ENCODE measurements at places on chromosomes 2 and 18.

DNA sequence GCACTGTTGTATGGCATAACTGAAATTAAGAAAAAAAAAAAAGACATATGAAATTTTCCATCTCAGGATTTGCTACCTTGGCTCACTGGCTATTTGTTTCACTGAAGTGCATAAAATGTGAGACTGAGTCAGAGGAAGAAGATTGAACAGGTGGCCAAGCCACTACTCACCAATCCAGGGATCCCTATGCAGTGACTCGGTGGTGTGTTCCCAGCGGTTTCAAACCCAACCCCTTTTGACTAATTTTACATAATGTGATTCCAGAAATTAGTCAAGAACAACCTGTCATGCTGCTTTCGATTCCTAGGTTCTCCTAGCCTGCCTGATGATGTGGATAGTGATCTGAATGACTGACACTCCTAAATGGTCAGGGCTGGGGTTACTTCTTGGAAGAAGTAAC is 77.3 kb downstream of the KLHL14 start:
- no peak for DNase-seq

- no peak for DNase-seq
Measured at GRCh38 chr2:12212841-12213597, 466.6 kb downstream of the LPIN1 start.

GRCh38 chr2:67879586-67880290 is 183.1 kb downstream of the C1D start:
- no peak for DNase-seq

DNA sequence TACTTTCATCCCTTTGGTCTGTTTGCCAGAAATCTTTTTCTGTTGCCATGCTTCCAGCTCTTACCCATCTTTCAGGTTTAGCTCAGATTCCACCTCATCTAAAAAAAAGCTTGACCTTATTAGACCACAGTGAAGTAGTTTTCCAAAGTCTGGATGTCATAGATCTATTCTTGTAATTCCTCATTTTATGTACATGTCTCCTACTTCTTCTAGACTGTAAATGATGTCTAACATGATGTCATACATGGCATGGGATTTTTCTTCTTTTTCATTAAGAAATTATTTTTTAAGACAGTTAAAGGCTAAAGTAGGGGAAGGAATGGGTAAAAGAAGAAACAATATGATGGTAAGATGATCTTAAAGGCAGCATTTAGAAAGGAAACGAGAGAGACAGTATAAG is 11.3 kb downstream of the GLS start:
- DNase-seq, result no peak

GRCh38 chr18:12844391-12844790 is 39.6 kb downstream of the PTPN2 start:
- no peak for DNase-seq

- DNase-seq, result no peak
Measured at GRCh38 chr2:152347076-152347475, 12.1 kb downstream of the FMNL2 start.

GRCh38 chr2:31236433-31237205 is 2.7 kb downstream of the EHD3 start:
- DNase-seq, result no peak

All from HepG2 (cell line).